Cerebellar nuclear complex (tissue), 1 donor: ENCODE measurements at places on chromosomes 11 and 22.

DNA sequence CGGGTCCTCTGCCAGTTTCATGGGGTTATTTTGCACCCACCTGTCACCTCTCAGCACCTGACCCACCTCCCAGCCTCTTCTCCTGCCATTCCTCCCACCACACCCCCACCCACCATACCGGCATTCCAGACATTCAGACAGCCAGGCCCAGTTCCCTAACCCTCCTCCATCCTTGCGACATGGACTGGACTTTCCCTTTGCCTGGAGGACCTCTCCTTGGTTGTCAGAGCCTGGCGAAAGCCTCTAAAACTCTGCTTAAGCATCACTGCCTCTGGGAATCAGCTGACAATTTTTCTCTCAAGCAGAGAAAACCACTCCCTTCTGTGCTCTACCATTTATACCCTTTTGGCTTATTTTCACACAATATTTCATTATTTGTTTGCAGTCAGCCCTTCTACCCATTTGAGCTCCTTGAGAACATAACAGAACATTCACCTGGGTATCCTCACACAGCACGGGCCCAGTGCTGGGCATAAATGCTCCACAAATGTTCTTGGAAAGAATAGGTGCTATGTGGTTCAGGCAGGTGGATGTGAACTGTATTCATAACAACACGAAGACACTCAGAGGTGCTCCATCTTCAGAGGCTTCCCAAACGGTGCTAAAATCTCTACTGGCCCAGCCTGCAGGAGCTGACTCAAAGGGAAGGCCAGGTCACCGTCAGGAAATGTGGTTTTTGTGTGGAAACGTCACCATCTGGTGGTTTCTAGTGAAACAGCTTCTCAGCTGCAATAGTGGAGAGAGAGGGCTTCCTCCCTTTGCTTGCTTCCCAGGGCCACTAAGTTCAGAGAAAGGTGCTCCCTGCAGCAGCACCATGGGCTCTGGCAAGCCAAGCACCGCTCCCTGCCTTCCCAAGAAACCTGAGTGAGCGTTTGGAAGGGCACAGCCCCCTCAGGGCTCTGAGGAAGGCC is 10.4 kb downstream of the SPATA19 start:
- peak; percentile 26 for DNase-seq

DNA sequence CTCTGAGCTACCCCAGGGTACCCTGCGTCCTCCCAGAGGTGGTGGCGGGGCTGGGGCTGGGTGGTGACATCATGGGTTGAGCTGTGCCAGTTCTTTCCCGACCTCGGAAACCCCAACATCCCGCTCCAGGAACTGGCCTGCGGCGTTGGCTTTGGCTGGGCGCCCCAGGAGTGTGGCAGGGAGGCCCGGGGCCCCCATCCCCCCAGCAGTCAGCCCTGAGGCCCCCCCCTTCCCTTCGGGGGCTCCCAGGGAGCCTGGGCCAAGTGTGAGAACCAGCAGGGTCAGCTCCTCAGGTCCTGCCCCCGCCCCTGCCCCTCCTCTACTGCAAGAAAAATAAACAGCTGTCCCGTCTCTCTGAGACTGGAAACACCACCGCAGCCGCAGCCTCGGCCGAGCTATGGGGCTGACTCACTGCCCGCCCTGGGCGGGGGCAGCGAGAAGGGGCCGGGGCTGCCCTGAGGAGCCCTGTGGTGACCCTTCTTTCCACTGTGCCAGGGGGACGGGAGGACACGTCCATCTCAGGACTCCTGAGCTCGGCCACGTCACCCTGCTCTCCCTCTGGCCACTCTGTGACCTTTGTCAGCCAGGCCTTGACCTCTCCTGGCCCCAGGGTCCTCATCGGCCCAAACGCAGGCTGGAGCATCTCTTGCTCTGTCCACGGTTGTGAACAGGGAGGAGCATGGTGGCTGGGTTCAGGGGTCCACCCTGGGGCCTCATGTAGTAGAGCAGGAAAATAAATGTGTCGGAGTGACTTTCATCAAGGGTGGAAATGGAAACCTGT is 73.4 kb downstream of the WNT7B start:
- DNase-seq: no peak

GRCh38 chr22:36331912-36332622 is 55.7 kb downstream of the MYH9 start:
- no peak for DNase-seq

DNA sequence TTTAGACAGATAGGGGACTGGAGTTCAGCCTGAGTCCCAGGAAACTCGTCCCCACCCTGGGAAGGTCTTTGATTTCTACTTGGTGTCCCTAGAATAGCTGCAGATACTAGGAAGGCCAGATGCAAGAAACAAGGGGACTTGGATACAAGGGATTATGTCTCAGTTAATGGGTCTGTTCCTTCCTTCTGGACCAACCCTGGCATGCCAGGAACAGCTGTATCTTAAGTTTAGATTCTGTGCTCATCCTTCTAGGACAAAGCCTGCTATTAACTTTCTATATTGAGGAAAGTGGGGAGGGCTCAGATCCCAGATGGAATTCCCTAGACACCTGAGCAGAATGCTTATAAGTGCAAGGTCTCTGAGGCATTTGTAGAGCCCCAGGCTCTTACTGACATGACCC is 3.9 kb upstream of the OR52M1 start:
- DNase-seq: no peak

DNA sequence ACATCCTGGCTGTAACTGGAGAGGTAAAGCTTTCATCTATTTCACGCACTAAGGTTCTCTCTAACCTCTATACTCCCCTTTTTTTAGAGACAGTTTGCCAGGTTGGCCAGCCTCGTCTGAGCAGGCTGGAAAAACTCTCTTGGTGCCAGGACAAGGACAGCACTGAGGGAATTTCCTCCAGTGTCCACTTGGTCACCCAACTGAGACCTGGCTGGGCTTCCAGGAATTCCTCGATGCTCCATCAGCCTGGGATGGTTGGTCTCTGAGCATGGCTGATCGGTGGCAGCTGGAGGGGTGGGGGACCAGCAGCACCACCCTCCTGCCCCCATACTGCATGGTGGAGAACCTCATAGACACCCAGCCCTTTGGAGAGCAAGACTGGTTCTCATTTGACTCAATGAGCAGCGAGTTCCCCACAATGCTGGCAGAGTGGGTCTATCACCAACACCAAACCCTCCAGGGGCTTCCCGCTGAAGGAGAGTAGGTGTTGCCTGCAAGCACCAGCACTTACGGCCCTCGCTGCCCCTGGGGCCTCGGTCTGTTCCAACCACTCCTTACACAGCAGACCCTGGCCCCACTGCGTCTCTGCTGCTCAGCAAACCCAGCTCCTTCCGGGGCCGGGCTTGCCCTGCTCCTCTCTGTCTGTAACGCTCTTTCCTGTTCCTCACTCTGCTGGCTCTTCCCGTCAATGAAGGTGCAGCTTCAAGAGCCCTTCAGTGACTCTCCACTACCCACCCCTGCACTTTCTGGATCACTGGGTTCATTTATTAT is 122.2 kb downstream of the ST3GAL4 start:
- DNase-seq: no peak
